Stromal cell of bone marrow (primary cell): ENCODE measurements at places on chromosomes 16 and 17.

DNA sequence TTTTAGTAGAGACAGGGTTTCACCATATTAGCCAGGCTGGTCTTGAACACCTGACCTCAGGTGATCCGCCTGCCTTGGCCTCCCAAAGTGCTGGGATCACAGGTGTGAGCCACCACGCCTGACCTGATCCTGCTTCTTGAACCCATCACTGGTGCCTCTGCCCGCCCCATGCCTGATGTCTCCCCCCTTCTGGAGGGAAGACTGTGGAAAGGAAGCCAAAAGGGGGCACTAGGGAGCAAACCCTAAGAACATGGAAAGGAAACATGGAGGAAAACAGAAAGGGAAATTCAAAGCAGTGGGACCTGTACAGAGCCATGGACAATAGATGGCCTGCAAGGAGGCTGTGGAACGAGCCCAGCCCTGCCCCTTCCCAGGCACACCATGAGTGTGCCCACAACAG is 31.1 kb upstream of the FASN start:
- DNase-seq = no peak

DNA sequence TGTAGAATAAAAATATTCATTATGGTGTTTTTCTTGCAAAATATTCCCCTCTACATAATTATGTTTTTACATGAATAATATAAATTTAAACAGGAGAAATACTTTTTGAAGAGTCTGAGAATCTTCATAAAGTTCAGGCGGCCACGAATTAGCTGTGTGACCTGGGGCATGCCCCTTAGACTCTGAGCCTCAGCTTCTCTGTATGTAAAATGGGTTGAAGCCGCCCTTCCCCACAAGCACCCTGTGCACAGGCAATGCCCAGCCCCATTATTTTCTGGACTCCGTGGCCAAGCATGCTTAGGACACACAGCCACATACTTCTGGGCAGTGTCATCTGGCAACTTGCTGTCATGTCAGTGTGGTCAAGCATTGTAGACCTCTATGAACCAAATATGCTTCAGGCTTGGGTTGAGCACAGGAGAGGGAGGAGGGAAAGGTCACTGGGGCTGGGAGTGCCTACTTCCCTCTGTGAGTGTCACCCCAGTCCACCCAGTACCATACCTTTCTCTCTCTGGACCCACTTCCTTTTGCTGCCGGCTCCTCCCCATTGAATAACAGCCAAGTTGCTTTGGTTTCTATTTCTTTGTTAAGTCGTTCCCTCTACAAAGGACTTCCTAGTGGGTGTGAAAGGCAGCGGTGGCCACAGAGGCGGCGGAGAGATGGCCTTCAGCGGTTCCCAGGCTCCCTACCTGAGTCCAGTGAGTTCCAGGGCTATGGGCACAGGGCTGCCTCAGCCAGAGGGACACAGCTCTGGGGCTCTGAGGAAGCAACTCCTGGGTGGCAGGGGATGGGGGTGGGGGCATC is at the start of gene LGALS9:
TSS of gene LGALS9 (plus strand) at position 582 of the 804 bp plus-strand sequence. CDS start at position 660, 78 bp downstream.
- no peak for DNase-seq

DNA sequence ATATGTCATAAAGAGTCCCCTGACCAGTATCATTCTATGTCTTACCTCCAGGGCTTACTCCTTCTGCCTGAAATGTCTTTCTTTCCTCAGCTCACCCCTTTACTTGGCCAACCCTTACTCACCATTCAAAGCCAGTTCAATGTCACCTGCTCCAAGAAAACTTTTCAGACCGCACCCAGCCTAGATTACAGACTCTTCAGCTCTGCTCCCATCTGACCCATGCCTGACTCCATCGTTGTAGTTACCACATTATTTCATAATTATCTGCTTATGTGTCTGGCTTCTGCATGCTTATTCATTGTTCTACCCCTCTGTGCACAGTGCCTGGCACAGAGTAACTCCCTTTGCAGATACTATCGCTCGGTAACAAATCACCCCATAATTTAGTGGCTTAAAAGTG is 62.5 kb upstream of the TOB1 start:
- DNase-seq = no peak

DNA sequence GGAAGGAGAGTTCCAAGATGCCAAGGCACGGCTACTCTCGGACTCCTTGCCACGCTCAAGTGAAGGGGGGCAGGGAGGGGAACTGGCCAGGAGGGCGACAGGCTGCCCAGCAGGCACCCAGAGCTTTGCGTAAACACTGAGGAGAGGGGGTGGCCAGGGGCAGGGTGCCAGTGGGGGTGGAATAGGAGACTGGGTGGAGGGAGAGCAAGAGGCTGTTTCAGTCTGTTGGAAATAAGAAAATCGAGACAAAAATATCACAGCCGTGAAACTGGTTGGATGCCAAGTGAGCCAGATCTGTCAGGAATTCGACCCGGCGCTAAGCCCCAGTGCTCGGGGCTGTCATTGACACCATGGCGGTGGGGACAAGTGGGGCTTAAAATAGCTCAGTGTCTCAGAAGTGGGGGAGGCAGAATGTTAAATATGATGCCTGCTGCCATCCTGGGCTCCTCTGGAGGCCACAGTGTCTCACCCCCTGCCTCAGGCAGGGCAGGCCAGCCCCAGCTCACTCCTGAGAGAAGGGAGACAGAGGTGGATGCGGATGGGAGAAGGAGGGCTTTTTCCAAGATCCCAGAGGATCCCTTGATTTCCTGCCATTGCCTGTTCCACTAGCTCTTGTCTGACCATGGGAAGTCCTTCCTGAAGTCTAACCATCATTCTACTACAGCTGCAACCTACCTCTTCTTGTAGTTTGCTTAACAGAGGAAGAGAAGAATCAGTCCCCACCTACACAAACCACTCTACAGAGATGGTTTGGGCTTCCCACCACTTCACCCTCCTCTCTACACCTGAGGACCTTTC is 9.5 kb downstream of the PNMT start:
- DNase-seq = no peak

- no peak for DNase-seq
These were observed 19.2 kb upstream of the ZFHX3 start for GRCh38 chr16:73066927-73067670.

DNA sequence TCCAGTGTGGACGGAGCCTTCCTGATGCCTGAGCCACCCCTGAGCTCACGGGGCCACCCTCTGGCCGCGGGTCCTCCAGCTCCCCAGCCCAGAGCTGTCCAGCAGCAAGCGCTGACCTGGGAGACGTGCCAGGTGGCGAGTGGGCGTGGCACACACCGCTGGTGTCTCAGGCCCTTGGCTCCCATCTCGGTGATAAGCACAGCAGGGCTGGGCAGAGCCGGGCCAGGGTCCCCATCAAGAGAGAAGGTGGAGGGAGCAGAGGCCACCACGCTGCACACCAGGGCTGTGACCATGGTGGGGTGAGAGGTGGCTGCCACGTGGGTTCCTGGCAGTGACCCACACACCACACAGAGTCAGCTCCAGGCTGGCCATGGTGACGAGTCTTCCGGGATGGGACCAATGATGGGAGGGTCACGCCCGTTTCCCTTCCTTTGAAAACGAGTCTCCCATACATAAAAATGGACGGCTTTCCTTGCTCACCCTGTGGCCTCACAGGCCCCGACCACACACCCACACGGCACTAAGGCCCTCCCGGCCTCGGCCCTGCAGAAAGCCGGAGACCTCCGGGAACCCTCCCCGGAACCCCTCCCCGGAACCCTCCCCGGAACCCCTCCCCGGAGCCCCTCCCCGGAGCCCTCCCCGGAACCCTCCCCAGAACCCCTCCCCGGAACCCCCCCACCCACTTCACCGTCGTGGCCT is 16.8 kb downstream of the UTS2R start:
- DNase-seq = no peak

- DNase-seq = no peak
These were observed 211.4 kb upstream of the ERCC4 start for GRCh38 chr16:13708347-13709120.

DNA sequence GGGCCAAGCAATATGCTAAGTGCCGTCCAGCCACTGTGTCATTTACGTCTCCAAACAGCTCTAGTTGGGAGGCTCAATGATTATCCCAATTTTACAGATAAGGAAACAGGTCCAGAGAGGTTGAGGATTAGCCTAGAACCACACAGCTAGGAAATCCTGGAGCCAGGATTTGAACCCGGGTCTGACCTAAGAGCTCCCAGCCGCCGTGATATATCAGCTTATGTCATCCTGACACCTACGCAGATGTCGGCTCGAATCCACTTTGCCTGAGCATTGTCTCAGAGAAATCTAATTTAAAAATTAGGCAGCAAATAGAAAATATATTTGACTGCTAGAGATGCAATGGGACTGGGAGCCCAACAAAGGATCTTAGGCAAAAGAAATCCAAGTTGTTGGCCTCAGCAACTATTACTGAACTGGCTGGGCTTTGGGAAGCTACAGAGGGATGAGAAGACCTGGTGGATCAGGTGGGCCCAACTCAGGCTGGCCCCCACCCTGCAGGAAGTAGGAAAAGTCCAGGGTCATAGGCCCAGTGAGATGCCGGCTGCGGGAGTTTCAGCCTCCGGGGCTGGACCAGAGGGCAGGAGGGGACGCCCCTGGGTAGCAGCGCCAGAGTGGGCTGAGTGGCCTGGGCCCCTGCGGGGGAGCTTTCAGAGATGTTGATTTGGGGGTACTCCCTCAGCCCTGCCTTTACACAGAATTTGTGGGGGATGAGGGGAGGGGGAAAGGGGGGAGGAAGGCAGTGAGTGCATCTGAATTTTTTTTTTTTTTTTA is 35.1 kb upstream of the IL21R start:
- no peak for DNase-seq

DNA sequence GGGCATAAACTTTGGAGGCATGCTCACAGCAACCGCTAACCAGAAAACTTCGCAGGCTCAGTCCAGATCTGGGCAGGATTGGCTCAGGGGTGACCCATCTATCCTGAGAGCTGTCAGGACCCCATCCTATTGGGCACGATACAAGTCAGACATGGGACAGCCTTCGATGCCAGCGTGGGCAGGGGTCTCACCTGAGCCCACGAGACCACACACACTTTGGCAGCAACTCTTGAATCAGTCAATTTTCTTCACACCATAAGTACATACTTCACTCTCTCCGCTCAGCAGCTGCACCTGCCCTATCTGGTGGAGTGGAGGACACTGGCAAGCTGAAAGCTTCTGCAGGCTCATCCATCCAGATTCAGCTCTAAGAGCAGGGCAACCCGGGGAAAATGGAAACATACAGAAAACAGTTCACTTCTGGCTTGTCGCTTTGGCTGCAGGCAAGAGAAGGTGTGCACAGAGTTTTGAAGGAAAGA is 48.3 kb downstream of the ZFHX3 start:
- DNase-seq = no peak

- peak; percentile 96 for DNase-seq
These were observed 54.2 kb downstream of the PLD6 start for GRCh38 chr17:17151962-17152361.

DNA sequence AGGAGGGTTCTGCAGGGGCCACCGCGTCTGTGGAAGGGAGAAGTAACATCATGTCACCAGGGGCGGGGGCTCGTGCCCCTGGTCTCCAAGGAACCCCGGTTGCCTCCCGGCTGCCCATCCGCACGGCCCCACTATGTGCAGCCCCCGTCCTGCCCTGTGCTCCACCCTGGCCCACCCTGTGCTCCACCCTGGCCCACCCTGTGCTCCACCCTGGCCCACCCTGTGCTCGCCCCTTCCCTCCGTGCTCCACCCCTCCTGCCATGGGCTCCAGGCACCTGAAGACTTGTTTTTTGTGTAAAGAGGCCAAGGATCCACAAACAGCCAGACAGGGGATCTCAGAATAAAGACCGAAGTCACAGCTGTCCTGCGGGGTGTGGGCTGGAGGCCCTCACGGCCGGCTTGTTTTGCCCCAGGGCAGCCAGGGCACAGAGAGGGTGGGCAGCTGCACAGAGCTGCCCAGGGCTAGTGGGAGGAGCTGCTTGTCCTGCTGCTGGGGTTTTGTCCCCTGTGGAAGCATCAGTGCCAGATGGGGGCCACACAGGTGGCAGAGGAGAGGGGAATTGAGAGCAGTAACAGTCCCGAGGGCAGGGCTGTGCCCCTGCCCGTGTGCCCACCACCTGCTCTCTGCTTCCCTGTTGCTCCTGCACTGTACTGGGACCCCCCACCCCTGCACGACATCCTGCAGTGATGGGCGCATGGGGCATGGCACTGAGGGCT is 147.0 kb upstream of the CIBAR2 start:
- DNase-seq = no peak

GRCh38 chr17:55202896-55203295 is 61.9 kb upstream of the HLF start:
- no peak for DNase-seq

DNA sequence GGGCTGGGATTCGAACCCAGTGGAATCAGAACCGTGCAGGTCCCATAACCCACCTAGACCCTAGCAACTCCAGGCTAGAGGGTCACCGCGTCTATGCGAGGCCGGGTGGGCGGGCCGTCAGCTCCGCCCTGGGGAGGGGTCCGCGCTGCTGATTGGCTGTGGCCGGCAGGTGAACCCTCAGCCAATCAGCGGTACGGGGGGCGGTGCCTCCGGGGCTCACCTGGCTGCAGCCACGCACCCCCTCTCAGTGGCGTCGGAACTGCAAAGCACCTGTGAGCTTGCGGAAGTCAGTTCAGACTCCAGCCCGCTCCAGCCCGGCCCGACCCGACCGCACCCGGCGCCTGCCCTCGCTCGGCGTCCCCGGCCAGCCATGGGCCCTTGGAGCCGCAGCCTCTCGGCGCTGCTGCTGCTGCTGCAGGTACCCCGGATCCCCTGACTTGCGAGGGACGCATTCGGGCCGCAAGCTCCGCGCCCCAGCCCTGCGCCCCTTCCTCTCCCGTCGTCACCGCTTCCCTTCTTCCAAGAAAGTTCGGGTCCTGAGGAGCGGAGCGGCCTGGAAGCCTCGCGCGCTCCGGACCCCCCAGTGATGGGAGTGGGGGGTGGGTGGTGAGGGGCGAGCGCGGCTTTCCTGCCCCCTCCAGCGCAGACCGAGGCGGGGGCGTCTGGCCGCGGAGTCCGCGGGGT is at the start of gene CDH1:
TSS of gene CDH1 (plus strand) at position 247 of the 684 bp plus-strand sequence. CDS start at position 371, 124 bp downstream.
- no peak for DNase-seq

DNA sequence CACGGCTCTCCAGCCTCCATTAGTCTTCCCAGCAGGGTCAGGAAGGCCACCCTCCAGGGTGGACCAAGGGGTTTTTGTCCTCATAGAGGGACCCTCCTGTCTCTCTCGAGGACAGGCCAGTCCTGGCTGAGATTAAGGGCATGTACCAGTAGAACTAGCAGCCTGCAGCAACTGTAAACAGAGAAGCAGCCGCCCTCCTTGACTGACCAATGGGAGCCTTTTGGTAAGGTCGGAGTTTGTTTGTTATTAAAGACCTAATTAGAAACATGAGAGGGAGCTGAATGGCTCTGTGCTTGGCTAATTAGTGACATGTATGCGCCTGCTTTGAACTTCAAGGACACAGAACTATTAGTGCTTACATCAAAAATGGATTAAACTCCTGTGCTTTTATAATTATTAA is 80.0 kb downstream of the CCDC182 start:
- DNase-seq = no peak

- DNase-seq = no peak
These were observed 403.4 kb downstream of the GRIN2A start for GRCh38 chr16:9778849-9779248.

DNA sequence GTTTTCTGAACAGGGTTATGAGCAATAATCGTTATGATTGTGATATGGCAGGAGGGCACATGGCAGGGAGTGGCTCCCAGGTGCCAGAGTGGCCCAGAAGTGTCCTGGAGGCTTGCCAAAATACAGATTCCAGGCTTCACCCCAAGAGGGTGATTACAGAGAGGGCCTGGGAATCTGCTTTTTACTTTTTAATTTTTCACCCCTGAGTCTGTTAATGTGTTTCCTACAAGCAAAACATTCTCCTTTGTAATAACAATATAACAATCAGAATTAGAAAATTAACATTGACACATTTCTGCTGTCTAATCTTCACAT is 212.4 kb downstream of the SNX29 start:
- no peak for DNase-seq

- DNase-seq = no peak
These were observed 87.5 kb upstream of the MTMR4 start for GRCh38 chr17:58601976-58602375.

GRCh38 chr16:14151256-14152030 is 80.3 kb downstream of the MRTFB start:
- peak; percentile 39 for DNase-seq
